Activated CD4-positive, alpha-beta T cell treated with anti-CD3 and anti-CD28 coated beads, Interleukin-2, Interleukin-4, amounts not matched to agents 100 ng/mL and 50 ng/mL, durations not matched to agents 16 hours and 8 hours (primary cell): ENCODE measurements at places on chromosomes 3 and 15.

DNA sequence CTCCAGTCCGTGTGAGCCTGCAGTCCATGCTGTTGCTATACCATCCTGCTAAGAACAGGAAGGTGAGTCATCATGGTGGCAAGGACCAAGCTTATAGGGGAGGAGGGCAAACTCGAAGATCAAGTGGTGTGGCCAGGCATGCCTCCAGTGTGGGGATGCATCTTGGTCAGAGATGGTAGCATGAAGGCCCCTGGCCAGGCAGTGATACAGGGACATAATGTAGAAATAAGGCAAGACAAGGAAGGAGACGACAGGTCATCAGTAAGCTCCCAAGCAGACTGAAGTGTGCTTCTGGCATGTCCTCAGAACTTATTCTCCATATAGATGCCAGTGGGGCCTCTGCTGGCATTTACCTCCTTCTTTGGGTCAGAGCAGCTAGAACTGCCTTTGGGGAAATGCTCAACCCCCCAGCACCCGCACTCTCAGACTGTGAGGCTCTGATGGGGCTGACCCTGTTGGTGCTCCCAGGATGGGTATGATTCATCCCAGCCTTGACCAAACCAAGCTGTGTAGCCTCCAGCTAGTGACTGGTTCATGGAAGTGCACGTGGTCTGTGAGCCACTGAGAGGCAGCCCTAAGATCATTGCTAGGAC, 52.5 kb upstream of the ATP2B2 start:
- DNase-seq = peak; percentile 39

GRCh38 chr3:155608228-155608920, 136.5 kb downstream of the PLCH1 start:
- no peak for DNase-seq

GRCh38 chr3:124951511-124952281, 17.1 kb upstream of the MUC13 start:
- no peak for DNase-seq

- DNase-seq = peak; percentile 44
Observed at GRCh38 chr3:141940194-141940776, 63.8 kb downstream of the ATP1B3 start.

- peak; percentile 6 for DNase-seq
Observed at GRCh38 chr15:23823508-23823907, 136.4 kb upstream of the NDN start.

- DNase-seq = no peak
Observed at GRCh38 chr15:79816571-79816970, 80.2 kb downstream of the MTHFS start.

- no peak for DNase-seq
Observed at GRCh38 chr15:74245342-74245931, 9.3 kb downstream of the CCDC33 start.

- no peak for DNase-seq
Observed at GRCh38 chr15:48794697-48795134, 16.2 kb downstream of the CEP152 start.

- no peak for DNase-seq
Observed at GRCh38 chr15:39628546-39629257, 47.8 kb downstream of the THBS1 start.

DNA sequence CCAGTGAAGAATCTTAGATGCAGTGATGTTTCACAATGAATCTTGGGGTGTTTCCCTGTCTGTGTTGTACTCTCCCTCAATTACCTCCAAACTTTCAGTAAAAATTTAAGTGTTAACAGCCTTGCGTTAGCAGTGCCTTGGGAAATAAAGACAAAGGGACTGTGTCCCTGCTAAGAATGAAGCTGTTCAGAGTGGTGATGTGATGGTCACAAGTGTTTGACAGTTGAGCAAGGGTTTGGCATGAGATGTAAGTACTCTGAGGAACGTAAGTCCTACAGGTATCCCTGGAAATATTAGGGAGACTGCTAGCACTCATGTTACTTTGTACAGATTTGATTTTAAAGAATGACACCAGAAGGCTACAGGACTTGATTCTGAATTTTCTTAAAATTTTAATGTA, 304.3 kb upstream of the DPH6 start:
- DNase-seq = no peak
